ENCODE measurements at places on chromosomes 12 and 14.

- DNase-seq, result no peak
These were observed 782.5 kb downstream of the TMTC2 start for GRCh38 chr12:83468988-83469908.

GRCh38 chr12:68771223-68771925, 25.4 kb downstream of the SLC35E3 start:
- DNase-seq, result no peak

DNA sequence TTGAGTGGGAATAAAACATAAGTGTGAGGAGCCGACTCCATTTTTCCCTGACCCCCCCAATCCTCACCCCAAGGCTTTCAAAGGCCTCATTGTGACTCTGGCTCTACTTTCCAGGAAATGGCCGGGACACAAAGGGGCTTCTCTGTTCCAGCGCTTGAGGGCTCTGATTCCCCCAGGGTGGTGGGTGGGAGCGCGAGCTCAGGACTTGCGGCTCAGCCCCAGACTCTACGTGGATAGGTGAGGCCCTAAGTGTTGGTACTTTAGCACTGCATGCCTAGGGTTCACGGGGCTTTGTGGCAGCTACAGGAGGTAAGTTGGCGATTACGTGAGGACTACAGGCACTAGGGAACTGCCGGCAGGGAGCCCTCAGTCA, 553 bp downstream of the CNPY2 start:
- DNase-seq, result peak; percentile 14

- DNase-seq, result no peak
These were observed 38.6 kb downstream of the BTG1 start for GRCh38 chr12:92107094-92107493.

- DNase-seq, result no peak
These were observed 1.5 kb upstream of the STRAP start for GRCh38 chr12:15880721-15881120.

DNA sequence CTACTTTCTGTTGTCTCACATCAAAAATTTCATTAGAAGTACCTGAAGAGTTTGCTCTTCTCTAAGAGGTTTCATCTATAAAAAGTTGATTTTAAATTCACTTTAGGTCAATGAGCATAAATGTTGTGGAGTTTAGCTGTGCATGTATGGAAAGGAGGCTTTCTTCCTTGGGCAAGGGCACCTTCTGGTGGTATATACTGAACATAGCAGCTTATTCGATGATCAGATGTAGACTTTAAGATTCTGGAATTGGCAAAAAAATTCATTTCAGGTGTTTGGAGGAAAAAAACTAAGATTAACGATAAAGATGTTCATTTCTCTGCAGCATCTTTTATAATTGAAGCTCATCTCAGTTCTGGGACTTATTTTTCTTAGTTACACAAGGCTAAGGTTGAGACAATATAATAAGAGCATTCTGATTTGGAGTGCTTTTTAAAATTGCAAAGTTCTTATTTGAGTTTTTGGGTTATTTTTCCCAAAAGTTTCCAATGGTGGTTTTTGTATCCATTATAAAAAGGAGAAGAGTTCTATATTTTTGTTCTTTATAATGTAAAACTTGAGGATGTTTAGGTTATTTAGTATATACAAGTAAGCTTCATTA, 46.8 kb downstream of the TMEM117 start:
- peak; percentile 43 for DNase-seq

GRCh38 chr12:49609059-49609874, 3.8 kb upstream of the FAM186B start:
- DNase-seq, result no peak

DNA sequence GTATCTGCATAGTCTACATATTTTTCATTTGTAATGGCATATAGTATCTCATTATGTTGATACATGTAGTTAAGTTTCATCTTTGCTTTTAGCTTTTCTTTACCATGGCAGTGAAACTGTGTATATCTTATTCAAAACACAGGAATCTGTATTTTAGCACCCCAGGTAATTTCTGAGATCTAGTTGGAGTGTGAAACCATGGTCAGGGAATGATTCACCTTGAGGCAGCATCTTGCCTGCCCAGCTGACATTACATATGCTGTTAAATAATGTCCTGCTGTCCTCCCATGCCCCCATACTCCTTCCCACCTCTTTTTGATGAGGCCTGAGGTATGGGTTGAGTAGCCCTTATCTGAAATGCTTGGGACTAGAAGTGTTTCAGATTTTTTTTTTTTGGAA, 125.4 kb upstream of the ATF1 start:
- DNase-seq, result no peak

DNA sequence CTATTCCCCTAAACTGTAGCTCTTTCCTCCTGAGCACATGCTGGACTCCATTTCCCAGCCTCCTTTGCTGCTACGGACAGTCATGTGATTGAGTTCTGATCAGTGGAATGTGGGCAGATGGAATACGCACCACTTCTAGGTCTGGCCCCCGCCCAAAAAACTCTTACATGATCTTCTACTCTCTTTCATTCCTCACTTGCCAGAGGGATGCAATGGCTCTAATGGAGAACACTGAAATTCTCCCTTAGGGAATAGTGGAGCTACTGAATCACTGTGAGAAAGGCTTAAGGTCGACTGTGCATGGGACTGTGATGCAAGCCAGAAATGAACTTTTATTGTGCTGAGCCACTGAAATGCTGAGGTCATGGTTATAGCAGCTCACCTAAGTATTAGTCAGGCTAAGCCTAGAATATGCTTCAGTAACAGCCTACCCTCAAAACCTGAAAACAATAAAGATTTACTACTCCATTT, 13.0 kb upstream of the TMED2 start:
- DNase-seq, result no peak

GRCh38 chr14:95495538-95496025, 20.9 kb downstream of the SYNE3 start:
- DNase-seq, result no peak

DNA sequence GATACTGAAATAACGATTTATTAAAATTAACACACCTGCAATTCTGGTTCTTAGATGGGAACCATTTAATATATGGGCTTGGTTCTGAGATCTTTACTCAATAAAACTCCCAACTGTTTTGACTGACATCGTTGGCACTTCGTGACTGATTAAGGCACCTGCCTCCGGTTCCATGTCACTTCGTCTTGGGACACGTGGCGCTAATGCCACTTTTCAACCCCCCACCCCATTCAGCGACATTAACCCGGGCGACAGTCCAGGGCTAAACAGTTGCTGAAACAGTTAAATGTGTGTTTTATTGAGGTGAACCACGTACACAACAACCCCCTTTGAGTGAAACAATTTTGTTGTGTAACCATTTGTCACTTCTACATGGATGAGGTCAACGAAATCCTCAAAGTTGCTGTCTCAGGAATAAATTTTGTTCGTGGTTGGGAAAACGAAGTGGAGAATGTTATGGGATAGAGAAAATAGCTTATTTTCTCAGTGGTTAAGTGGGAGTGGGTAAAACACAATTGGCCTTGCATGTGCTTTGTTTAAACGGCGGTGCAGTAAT, 9.9 kb upstream of the SLC38A2 start:
- DNase-seq, result no peak

DNA sequence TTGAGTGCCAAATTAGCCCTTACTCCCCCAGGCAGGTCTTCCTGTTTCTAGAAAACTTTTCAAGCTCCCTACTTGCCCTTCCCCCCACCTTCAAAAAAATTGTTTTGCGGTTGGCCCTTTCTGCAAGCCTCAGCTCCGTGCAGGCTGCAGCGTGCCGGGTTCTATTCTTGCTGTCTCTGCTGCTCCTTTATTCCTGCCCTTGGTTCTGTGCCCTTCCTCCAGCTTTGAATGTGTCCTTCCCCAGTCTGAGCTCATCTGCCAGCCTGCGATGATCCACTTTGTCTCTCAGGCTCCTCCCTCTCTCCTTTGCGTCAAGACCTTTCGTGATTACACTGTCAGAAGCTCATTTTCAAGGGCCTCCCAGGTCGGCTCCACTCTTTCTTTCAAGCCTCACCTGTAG, 98.6 kb downstream of the IRF2BPL start:
- no peak for DNase-seq

- no peak for DNase-seq
These were observed 49.2 kb downstream of the METTL25 start for GRCh38 chr12:82407481-82407880.

DNA sequence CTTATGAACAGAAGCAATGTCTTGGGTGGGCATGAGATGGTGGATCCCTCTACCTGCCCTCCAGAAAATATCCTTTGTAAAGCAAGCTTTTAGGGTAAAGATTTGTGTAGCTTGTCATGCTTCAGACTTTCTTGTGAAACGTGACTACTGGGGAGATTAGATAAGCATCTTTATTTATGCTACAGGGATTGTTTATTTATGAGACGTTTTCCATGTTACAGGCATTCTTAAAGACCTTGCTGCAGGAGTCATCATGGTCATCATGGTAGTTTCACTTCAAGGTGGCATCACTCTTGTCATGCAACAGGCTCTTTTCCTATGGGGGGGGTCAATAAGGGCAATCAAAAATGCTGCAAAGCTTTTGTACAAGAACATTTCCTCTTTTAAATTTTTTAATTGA, 8.2 kb upstream of the MIS18BP1 start:
- no peak for DNase-seq

- no peak for DNase-seq
These were observed 18.5 kb downstream of the NCOR2 start for GRCh38 chr12:124548854-124549378.

DNA sequence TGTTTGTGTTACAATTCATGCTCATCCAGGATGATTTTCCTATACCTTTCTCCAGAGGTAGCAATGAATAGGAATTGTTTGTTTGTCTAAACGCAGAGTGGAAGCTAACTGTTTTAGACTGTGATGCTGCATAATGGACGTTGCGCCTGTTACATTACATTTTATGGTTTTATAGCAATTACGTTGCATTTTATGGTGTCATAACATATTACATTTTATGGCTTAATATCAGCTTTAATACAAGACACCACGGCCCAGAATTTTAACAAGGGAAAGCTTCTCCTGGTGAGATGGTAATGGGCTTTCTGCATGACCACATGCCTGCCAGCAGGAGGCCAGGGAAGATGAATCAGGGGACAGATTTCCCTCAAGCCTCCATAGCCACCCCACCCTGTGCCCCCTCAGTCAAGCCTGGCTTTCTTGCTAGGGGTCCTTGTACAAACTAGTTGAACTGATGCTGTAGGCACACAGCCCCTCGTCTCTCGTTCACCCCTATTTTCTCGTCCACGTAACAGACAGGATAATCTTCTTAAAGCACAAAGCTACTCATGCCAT, 56.5 kb downstream of the HSPB8 start:
- DNase-seq, result no peak

GRCh38 chr12:77058740-77059139, 6.6 kb downstream of the E2F7 start:
- no peak for DNase-seq

DNA sequence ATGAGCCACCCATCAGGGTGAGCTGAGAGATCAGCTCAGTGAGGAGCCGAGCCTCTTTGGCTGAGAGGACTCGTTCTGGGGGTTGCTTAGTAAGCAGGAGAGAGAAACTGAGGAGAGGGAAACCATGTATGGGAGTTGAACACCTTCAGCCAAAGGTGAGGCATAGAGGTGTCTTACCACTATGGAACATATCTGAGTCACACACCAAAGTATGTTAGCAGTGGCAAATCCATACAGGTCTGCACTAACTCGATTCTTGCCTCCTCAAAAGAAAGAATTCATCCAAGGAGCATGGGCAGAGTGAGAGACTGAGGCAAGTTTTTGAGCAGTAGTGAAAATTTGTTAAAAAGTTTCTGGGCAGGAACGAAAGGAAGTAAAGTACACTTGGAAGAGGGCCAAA, 46.7 kb upstream of the RNU6-8 start:
- DNase-seq, result no peak

DNA sequence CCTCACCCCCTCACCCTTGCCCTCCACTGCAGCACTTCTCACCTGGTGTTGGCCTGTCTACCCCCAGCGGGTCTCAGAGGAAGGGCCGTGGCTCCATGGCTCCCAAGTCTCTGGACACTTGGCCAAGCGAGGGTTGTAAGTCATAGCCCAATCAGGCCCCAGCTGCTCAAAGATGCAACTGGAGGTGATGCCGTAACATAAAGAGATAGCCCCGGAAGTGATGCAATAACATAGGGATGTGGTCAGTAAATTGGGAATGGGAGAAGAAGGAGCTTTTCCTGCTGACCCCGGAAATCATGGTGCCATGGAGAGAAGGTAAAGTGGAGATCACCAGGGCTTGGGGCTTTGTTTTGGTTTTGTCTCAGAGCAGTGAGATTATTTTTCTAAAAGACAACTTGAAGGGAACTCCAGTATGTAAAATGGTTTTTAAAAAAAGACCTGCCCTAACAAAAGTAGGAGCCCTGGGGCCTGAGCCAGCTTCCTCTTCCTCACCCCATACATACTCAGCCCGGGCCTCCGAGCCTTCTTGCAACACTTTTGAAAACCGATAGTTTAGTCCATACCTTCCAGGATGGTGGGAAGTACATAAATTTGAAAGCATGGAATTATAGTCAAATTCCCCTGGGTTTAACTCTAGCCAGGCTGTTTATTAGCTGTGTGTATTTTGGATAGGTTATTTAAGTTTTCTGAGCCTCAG, 212.5 kb downstream of the CRADD start:
- DNase-seq, result no peak

GRCh38 chr12:117685110-117685926, 283.5 kb downstream of the KSR2 start:
- peak; percentile 32 for DNase-seq

GRCh38 chr14:30528119-30528518, 30.8 kb upstream of the G2E3 start:
- no peak for DNase-seq

- DNase-seq, result no peak
These were observed 43.4 kb downstream of the PPP2R5E start for GRCh38 chr14:63499701-63500250.

DNA sequence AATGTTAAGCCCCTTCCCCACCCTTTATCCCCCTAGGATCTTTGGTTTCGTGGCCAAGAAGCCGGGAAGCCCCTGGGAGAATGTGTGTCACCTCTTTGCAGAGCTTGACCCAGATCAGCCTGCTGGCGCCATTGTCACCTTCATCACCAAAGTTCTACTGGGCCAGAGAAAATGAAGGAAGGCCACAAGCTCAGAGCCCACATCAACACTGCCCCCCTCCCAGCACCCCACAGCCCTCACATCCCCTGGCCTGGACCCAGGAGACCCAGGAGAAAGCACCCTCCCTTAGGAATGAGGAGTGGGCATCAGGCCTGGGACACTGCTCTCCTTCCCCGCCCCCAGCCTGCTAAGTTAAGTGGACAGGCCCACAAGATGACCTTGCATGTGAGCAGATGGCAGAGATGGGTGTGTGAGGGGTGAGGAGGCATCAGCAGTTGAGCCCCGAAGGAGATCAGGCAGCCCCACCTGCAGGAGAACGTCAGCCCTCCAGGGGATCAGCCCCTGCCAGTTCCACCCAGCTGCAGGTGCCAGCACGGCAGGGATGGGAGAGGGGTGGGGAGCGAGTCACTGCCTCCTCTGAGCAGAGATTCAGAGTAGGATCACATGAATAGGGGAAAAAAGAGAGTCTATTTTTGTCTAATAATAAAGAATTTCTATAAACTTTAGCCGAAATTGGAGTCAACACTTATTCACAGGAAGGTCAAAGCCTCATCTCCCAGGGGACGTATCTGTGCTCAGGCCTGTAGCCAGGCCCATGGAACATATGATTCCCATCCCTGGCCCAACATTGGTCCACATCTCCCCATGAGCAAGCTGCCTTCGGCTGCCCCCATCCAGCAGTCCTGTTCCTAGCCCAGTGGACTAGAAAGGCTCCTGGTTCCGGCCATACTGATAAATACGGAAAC, 14.1 kb downstream of the TNS2 start:
- DNase-seq, result peak; percentile 84

Data from hindlimb muscle (tissue), 1 donor.